ENCODE measurements at places on chromosomes 6 and 20.

- no peak for DNase-seq
These were observed 27.5 kb downstream of the ECI2 start for GRCh38 chr6:4107873-4108272.

GRCh38 chr6:148445620-148446019 lies 103.0 kb downstream of the SASH1 start:
- DNase-seq, result no peak

- DNase-seq, result no peak
These were observed 67.9 kb downstream of the ZHX3 start for GRCh38 chr20:41249411-41250281.

GRCh38 chr6:137870744-137871247 lies 3.7 kb downstream of the TNFAIP3 start:
- DNase-seq, result no peak

DNA sequence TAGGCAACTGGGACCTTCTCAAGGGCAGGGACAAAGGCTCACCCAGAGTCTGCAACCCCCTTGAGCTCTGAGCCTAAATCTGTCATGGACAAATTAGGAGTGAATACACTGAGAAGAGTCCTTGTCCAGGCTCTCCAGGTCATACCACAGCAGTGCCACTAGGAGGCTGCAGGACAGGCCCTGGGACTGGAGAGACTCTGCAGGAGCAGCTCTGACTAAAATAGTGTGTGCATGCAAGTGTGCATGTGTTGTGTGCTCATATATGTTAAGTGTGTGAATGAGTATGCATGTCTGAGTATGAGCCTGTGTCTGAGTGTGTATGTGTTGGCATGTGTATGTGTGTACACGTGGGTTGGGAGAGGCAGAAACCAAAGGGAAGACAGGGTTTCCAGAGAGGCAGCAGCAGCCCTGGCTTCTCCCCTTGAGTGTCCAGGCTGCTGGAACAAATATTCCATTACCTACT lies 27.1 kb downstream of the MRPL14 start:
- no peak for DNase-seq

DNA sequence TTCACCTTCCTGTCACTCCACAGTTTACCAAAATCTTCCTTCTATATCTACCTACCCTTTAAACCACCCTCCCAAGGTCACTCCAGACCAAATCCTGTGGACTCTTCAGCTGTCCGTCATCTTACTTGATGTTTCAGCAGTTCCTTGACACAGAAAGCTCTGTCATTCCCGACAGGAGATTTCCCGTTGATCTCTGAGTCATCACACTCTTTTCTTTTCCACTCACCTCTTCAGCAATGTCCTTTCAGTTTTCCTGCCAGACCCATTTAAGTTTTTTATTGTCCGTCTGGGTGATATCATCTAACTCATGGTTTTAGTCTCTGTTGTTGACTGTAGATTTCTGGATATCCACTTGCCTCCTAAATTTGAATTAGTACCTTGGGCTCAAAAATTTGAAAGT lies 69.9 kb upstream of the SCGN start:
- DNase-seq, result no peak

- DNase-seq, result no peak
These were observed 219.0 kb downstream of the THBS2 start for GRCh38 chr6:169034516-169035167.

- no peak for DNase-seq
These were observed 141.5 kb downstream of the ATXN1 start for GRCh38 chr6:16619777-16620176.

GRCh38 chr20:48275286-48276020 lies 490.2 kb upstream of the SULF2 start:
- DNase-seq, result peak; percentile 76

DNA sequence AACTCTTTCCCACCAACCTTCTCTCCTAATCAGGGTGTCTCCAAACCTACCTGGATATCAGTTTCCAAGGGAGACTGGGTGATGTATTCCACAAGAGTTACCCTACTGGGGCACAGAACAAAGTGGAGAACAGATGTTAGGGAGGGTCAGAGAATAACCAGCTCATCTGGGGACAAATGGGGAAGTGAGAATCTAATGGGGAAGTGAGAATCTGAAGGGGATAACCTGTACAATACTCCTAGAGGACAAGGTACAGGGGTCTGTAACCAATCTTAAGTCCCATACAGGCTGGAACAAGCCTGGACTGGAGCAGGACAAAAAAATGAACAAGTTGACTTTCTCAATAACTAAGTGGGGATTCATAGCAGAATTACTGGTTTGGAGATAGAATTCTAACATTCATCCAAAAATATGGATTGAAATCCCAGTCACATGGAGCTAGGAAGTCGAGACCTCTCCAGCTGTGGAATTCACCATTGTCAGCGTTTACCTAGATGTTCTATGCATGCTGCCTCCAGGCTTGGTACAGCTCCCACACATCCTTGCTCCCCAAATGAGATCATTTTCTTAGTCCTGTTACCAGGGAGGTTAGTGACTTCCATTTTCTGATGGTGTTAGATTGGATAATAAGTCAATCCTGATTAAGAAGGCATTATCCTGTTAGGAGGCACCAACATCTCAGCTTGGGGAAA lies 214.8 kb upstream of the MOCS1 start:
- DNase-seq, result no peak

DNA sequence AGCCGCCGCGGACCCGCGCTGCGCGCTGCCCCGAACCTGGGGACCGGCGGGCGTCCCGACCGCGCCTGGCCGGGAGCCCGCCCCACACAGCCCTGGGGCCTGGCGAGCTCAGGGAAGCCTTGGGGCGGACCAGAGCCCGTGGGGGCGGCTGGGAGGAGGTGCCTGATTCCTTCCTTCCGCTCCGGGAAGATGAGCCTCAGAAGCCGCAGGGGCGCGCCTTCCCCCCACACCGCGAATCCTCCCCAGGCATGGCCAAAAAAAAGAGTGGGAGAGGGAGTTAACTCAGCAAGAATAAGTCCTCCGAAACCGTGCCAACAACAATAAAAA lies at the start of gene CBLN4:
TSS of gene CBLN4 (minus strand) at position 131 of the 327 bp plus-strand sequence. CDS start 1,348 bp downstream, outside the sequence.
- no peak for DNase-seq

- no peak for DNase-seq
These were observed 6.5 kb downstream of the RIPOR2 start for GRCh38 chr6:24929242-24929641.

- DNase-seq, result no peak
These were observed 10.4 kb downstream of the NOX3 start for GRCh38 chr6:155444952-155445903.

DNA sequence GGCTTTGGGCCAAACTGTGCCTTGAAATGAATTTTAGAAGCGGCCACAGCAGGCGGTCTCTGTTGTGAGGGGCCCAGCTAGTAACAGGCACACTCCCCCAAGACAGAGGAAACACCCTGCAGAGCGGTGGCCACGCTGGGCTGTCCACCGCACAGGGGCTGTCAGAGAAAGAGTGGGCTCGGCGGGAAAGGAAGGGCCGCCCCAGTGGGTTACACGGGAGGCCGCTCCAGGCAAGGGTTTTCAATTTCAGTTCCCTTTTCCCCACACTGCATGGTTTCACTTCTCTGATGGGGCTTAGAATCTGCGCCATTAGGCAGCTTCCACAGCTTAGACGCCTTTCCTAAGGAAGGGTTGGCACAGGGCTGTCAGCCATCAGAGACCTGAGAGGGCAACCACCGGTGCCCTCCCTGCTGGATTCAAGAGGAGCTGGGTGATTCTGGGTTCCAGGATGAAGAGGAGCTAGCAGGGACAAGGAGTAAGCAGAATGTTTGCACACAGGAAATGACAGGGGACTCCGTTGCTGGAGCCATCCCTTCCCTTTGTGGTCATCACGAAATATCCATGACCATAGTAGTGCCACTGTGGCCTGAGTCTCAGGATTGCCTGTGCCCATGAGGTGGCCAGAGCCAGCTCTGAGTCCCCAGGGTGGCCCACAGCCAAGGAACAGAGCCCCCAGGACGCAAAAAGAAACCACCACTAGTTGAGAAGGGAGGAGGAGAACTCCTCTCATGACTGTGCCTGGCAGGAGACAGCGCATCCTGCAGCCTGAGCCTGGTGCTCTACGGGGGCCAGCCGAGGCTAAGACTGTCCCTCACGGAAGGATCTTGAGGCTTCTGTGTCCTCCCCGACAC lies 282.7 kb downstream of the NRN1 start:
- no peak for DNase-seq

GRCh38 chr6:39330476-39330875 lies 8.0 kb upstream of the KCNK16 start:
- no peak for DNase-seq

- DNase-seq, result no peak
These were observed 446.7 kb downstream of the BMP2 start for GRCh38 chr20:7214081-7214740.

DNA sequence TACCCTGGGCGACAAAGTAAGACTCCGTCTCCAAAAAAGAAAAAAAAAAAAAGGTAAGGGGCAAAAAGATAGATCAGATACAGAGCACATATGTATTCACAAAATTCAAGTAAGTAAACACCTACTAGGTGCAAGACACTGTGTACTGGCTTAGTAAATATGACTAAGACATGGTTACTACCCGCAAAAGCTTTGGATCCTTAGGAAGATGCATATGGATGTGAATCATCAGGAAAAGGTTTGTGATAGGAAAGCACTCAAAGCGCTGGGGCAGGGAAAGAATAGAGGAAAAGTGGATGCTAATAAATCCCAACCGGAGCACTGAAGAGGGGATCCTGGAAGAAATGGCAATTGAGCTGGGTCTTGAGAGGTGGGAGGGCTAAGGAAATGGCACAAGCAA lies 118.8 kb upstream of the FAM184A start:
- DNase-seq, result no peak

- no peak for DNase-seq
These were observed 42.6 kb upstream of the CNR1 start for GRCh38 chr6:88208726-88209125.
